ENCODE measurements at places on chromosomes 6 and 20. TPM values are rescaled to one million over a fixed set of nuclear protein-coding genes. Genes with fewer than 3 reads are reported as not detected.

GRCh38 chr6:14070457-14070856 is 47.1 kb upstream of the CD83 start:
- no peak for DNase-seq

DNA sequence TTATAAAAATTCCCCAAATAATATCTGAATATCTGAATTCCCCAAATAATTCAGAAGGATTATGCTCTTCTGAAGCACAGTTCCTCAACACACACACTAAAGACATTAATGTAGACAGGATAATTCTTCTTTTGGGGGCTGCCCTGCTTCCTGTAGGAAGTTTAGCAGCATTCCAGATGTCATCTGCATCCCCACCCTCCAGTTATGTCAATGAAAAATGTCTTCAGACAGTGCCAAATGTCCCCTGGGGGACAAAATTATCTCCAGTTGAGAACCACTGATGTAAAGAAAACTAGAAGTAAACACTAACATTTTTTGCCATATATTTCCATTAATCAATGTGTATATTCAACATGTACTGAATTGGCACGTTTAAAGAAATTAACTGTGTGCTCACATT is 25.9 kb upstream of the NAA20 start:
- DNase-seq: no peak

DNA sequence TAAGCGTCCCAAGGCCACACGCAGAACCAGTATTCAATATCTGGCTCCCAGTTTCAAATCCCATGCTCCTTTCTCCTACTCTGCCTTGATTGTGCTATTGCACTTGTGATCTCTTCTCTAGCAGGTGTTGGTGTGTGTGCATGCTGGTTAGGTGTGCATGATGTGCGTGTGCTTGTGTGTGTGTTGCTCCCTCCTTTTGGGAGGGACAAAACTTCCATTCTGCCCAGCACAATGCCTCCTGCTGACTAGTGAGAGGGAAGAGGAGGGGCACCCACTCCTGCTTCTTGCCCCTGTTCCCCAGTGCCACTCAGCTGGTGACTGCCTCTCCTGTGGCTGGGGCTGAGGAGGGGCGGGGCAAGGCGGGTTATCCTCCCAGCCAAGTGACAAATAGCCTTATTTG is 19.7 kb downstream of the CD40 start:
- DNase-seq: no peak

- DNase-seq: no peak
These were observed 710 bp downstream of the BTBD9 start for GRCh38 chr6:38638941-38639497.

- no peak for DNase-seq
These were observed 432.2 kb downstream of the HTR1B start for GRCh38 chr6:77030929-77031674.

GRCh38 chr20:58300321-58300720 is 9.2 kb upstream of the RAB22A start:
- no peak for DNase-seq

DNA sequence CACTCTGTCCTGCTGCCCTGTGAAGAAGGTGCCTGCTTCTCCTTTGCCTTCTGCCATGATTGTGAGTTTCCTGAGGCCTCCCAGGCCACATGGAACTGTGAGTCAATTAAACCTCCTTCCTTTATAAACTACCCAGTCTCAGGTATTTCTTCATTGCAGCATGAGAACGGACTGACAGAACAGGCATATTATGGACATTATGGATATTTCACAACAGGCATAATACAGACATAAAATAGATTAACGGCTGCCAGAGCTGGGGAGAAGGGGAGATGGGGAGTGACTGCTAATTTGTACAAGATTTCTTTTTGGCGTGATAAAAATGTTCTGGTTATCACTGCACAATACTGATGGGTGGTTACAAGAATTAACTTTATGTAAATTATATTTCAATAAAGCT is 29.4 kb downstream of the TRPC4AP start:
- DNase-seq: no peak

- no peak for DNase-seq
These were observed 80.9 kb downstream of the WASF1 start for GRCh38 chr6:110098511-110099116.

DNA sequence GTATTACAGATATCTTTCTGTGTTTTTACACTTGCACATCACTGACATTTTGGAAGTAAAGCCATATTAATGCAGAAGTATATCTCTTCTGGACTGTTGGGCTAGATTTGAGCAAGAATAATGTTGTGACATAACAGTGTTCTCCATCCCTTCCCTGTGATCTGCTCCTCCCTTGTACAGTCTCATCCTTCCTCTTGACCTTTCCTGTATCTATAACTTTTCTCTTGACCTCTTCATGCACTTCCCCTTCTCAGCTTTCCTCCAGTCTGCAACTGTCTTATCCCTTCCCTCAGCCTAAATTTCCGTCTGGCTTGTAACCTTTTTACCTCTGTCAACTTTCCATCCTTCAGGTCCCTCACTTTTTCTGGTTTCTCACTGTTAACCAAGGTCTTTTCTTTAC is 29.8 kb downstream of the NCOA3 start:
- no peak for DNase-seq

- no peak for DNase-seq
These were observed 23.6 kb downstream of the RREB1 start for GRCh38 chr6:7131390-7131789.

AURKA gene
- total RNA-seq: 9.0 TPM

CST9L gene
- not detected for total RNA-seq

HMGN3 gene
- total RNA-seq: 72.3 TPM

CYP24A1 gene
- 0.69 TPM for total RNA-seq

C6orf15 gene
- total RNA-seq: not detected

SLC32A1 gene
- 18.5 TPM for total RNA-seq

THBD gene
- total RNA-seq: 14.7 TPM

Data from spinal cord (tissue), 10 donors.